Endothelial cell of coronary artery (primary cell): ENCODE measurements at places on chromosomes 5 and 9. TPM values are rescaled to one million over a fixed set of nuclear protein-coding genes. Genes with fewer than 3 reads are reported as not detected.

The PCDHGB1 gene
- 0.99 and 2.0 TPM in 2 replicates for total RNA-seq

The EIF4EBP3 gene
- 0.54 and 0.75 TPM in 2 replicates for total RNA-seq

The ACTBL2 gene
- 0.28 TPM in 1 of 2 replicates, not detected in the other for total RNA-seq

The HBEGF gene
- 17.5 and 21.1 TPM in 2 replicates for total RNA-seq

The SPINK7 gene
- total RNA-seq: not detected in 2 replicates

The ZFP37 gene
- total RNA-seq: 0.63 and 1.4 TPM in 2 replicates

The MYO10 gene
- 70.2 and 94.8 TPM in 2 replicates for total RNA-seq

The SPAG8 gene
- total RNA-seq: 0.19 and 0.27 TPM in 2 replicates
